ENCODE measurements at places on chromosomes 1 and 21.

- no peak for DNase-seq
Measured at GRCh38 chr1:191508239-191508638, 650.0 kb upstream of the RGS18 start.

DNA sequence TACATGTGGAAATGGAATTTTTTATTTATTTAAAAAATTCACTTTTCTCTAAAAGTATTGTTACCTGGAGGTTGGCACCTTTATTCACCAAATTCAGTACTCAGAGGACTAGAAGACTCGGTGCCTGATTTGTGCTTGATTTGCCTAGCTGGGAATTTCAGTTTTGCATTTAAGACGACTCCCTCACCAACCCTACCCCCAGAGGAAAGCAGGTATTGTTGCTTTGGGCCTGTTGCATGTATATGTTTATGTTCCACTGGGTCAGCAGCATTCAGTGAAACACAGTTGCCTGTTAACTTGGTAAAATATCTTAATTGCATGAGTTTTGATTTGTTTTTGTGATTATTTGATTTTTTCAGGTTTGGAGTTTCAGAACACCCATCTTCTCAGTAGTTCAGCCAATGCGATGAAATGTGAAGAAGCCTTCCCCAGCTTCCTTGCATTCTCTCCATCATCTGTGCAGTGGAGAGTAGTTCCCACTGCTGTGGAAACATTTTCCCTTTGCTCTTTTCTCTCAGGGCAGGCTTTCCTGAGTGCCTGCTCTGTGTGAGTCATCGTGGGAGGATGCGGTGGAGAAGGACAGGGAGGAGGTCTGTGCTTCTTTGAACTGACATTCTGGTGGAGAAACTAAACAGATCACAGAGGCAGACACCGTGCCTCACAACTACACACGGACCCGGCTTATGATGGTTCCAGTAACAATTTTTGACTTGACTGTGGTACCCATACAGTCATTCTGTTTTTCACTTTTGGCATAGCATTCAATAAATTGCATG lies 6.4 kb downstream of the ADARB1 start:
- DNase-seq: peak; percentile 41

GRCh38 chr1:2433936-2434655 lies 21.7 kb upstream of the PEX10 start:
- no peak for DNase-seq

GRCh38 chr1:20376880-20377494 lies 86.3 kb downstream of the VWA5B1 start:
- peak; percentile 52 for DNase-seq

DNA sequence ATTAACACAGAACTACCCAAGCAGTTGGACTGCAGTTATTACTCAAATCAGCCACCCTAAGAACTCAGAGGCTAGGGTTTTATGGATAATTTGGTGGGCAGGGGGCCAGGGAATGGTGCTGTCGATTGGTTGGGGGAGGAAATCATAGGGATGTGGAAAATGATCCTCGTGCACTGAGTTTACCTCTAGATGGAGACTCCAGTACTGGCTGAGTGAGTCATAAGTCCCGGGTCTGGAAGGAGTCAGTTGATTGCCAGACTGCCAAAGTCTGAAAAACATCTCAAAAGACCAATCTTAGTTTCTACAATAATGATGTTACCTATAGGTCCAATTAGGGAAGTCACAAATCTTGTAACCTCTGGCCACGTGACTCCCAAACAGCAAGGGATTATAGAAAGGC lies 257.5 kb upstream of the PRMT6 start:
- peak; percentile 22 for DNase-seq

DNA sequence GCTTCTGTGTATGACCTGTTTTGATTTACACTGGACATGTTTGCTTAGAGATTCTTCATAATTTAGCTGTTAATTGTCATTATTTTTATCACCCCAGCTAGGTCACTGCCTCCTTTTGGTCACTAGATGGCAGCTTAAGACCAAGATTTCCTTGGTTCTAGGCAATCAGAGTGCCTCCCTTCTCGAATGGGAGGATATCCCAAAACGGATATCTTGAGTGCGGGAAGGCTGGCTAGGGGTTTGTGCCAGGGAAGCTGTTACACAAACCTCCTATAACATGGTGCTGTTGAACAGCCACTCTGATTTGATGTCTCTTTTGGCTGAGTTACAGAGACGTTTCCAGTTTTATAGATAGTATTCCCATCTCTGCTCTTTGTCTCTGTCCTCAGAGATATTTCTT lies 283.5 kb downstream of the S1PR1 start:
- peak; percentile 48 for DNase-seq

- DNase-seq: no peak
Measured at GRCh38 chr1:39384305-39384704, 107.1 kb upstream of the BMP8A start.

- DNase-seq: no peak
Measured at GRCh38 chr21:35147439-35147838, 98.3 kb upstream of the RUNX1 start.

GRCh38 chr1:87243573-87243972 lies 85.1 kb upstream of the LMO4 start:
- DNase-seq: peak; percentile 56

- DNase-seq: peak; percentile 62
Measured at GRCh38 chr1:167533851-167534300, 15.5 kb upstream of the CD247 start.

GRCh38 chr21:37159053-37159776 lies 86.2 kb downstream of the TTC3 start:
- no peak for DNase-seq

GRCh38 chr1:155049651-155050559 lies 1.2 kb upstream of the ADAM15 start:
- peak; percentile 54 for DNase-seq

- DNase-seq: no peak
Measured at GRCh38 chr1:64209221-64209620, 5.8 kb downstream of the UBE2U start.

GRCh38 chr21:38400195-38400919 lies 97.9 kb downstream of the ERG start:
- no peak for DNase-seq

DNA sequence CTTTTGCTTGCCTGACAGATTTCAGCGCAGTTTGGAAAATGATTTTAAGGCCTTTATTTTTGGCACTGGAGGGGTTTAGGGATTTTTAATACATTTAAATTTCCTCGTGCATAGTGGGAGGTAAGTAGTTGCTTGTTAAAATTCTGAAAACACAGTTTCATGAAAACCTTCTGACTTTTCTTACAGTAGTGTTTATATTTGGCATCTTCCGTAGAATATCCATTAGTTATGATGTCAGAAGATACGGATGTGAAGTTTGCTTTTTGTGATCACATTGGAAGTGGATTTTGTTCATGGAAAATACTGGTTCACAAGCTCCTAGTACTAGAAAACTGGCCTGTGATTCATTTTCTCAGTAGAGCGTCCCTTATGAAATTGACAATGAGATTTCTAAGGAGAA lies 1.3 kb downstream of the RABGAP1L start:
- no peak for DNase-seq

DNA sequence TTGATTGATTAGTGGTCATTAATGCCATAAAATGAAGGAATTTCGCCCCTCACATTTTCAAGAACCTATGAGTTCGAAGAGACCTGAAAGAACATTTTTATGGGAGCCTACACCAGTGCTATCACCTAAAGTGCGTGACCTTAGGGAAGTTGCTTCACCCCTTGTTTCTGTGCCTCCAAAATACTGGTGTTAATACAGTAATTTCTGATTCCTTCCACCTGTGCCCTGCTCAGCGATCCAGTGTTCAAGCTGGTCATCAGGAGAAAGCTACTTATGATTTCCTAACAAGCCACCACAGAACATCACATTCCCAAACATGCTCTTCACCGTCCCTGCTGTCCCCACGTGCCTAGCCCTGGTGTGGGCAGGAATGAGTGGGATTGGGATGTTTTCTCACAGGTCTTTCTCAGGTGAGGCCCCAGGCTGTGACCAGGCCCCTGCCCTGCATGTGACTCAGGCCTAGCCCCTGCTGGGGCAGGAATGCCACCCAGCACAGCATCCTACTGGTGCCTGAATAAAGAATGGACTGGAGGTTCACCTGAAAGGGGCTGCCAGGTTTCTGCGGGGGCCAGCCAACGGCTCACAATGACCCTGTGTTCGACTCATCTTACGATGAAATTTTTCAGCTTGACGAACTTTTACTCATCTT lies 60.3 kb downstream of the CD247 start:
- DNase-seq: no peak

GRCh38 chr1:171916315-171916771 lies 75.0 kb downstream of the DNM3 start:
- DNase-seq: no peak

GRCh38 chr1:91929250-91929649 lies 20.0 kb upstream of the BRDT start:
- no peak for DNase-seq

- no peak for DNase-seq
Measured at GRCh38 chr1:11045428-11046269, 1.4 kb downstream of the MASP2 start.

DNA sequence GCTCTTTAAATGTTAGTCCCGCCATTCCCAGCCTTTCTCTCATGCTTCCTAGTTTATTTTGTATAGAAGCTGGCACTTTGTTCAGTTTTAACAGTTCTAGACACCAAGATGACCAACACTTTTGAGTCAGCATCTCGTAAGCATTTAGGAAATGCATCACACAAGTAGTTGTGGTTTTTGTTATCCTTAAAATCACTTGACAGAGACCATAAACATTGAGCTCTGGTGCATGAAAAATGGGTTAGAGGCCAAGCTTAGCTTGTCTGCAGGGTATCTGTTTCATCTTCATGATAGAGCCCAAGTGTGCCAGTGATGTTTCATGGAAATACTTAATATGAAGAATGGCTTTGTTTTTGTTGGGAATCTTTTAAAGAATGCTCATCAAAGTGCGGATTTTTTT lies 159.7 kb downstream of the DISP1 start:
- peak; percentile 97 for DNase-seq

- peak; percentile 71 for DNase-seq
Measured at GRCh38 chr1:42756956-42757891, 9.6 kb downstream of the P3H1 start.

DNA sequence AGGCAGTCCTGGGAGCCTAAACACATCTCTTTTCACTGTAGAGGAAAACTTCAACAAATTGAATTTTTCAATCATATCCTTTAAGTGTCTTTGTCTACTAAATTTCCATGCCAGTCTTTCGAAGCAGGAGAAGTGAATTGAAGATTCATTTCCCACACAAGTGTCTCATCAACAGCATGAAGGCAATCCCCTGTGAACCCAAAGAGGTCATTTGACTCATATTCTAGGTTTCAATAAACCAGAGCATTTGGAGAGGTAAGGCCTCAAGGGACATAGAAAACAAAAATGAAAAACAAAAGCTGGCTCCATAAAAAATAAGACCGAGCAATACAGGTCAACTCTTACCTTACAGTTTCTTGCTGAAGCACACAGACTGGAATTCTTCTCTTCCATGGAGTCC lies 94.1 kb upstream of the ATP1B1 start:
- DNase-seq: no peak

DNA sequence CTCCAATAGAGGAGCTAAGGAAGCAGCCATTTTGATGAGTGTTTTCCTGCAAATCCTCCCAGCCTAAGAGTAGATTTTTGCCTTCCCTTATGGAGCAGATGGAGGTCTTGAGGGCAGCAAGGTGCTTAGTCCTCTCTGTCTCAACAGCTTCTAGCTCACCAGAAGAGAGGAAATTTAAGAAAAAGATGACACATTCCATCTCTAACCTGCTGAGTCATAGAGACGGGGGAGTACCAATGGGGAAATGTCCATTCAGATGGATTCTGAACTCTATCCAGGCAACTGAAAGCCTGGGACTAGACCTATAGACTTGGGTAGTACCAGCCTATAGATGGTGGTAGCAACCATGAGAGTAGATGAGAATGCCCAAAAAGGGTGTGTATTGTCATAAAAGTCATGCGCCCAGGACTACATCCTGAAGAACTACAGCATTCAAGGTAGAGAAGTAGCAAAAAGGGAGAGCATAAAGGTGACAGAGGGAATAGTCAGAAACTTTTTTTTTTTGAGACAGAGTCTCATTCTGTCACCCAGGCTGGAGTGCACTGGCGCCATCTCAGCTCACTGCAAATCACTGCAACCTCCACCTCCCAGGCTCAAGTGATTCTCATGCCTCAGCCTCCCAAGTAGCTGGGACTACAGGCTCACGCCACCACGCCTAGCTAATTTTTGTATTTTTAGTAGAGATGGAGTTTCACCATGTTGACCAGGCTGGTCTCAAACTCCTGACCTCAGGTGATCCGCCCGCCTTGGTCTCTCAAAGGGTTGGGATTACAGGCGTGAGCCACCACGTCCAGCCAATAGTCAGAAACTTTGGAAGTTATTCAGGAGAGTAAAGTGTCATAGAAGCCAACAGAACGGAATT lies 10.7 kb upstream of the ELOA start:
- DNase-seq: peak; percentile 65

DNA sequence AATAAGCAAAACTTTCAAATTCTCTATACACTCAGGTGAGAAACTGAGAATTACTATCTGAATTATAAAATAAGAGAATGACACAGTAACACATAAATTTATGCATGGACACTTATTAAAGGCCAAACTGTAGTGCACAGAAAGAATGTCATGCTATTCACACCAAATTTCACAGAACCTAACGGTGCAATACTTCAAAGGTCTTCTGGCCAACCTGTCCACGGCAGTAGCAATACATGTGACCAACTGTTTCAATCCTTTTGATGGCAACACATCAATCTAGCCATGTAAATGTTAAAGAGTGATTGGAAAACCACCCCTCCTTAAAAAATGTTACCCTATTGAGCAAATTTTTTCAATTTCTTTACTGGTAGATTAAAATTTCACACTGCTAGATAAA lies 10.4 kb downstream of the GATAD2B start:
- no peak for DNase-seq

GRCh38 chr1:2466958-2467554 lies 9.0 kb upstream of the PLCH2 start:
- no peak for DNase-seq

GRCh38 chr1:206992790-206993189 lies 22.5 kb upstream of the FCAMR start:
- no peak for DNase-seq

DNA sequence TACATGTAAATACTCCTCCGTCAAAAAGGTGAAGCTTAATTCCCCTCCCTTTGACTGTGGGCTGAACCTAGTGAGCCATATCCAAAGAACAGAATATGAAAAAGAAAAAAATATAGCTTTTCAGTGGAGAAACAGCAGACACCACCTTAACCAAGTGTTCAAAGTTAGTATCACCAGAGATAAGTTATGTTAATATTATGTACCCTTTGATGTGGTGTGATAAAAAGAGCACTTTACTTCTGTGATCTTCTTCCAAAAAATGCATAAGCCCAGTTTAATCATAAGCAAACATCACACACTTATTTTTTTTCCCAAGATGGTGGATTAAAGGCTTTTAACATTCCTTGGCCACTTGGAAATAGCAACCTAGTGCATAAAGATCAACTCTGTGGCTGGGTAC lies 79.4 kb downstream of the SEC16B start:
- DNase-seq: no peak

- DNase-seq: no peak
Measured at GRCh38 chr21:42232176-42232825, 13.4 kb downstream of the ABCG1 start.

DNA sequence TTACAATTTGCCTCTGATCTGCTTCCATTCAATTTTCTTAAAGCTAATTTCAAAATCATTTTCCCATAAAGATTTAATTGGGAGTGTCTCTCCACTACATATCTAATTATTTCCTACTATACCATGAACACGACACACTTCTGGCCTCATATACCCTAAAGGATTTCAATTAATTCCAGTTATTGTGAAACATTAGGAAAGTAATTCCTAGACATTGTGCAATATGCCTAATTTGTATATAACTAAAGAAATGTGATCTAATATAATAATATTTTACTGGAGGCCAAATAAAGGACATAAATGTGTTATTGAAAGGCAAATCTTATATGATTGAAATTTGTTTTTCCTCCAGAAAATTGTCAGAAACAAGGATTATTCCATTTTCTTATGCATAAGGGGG lies 727.2 kb upstream of the ADGRL2 start:
- DNase-seq: no peak
